ENCODE measurements at places on chromosomes 1 and 21.
A peak's percentile ranks its signal among the peaks of the same experiment; 100 is the strongest.

DNA sequence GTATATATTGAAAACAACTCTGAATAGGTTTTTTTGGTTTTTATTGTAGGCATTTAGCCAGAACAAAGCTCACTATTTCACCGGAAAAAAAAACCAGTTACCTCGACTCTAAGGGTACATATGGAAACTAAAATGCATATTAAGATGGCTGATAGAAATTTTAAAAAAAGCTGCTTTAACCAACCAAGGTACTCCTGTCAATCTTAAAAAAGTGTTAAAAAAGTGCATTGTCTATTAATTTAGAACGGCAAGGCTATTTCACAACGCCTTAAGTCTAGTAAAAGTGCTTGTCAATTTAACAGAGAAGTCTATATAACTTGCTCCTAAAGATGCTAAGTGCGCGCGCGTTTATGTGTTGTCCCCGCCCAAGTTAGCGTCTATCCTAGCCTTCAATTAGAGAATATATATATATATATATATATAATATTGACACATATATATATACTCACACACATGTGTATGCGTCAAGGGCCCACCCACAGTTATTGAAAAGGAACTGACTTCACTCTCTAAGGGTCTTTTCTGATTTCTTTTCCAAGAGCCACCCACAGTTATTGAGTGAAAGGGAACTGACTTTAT is 934 bp downstream of the ASPM start:
- DNase-seq, result no peak

DNA sequence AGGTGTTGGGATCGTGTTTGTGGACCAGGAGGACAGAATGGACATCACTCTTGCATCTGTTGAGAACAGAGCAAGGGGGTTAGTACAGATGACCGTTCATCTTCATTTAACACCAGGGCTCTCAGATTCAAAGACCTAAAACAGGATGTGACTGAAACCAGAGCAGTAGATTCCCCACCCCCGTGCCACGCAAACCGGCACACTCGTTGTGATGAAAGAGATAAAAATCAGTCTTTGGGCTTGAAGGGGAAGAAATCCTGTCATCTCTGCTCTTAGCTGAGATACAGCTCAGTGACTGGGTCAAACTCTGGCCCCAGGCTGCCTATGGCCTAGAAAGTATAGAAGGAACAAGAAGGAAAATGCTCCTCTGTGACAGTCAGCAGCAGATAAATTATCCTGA is 146.2 kb upstream of the KRTAP19-8 start:
- peak; percentile 72 for DNase-seq

DNA sequence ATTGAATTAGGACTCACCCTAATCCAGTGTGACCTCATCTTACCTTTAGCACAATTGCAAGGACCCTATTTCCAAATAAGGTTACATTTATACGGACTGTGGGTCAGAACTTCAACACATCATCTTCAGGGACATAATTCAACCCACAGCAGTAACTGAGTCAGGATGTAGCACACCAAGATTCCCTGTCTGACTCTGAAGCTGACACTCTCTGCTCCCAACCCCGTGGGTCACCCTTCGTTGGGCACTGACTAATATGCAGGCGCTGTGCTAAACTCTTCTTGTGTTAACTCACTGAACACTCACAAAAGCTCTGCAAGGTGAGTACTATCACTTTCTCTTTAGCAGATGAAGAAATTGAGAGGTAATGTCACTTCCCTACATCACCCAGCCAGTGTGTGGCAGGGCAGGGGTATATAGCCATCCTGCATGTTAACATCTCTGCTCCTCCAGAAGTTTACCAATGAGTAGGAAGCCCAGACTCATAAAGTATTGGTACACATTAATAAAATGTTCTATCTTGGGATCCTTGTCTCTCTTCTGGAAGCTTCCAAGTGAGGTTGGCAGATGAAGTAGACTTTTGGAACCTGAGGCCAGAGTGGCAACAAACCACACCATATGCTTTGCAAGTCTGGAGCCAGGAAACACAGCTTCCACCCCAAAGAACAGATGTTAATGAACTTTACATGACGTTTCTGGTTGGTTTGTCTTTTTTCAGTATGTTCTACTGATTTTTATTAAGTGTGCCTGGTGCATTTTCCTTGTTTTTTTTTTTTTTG is 139.2 kb upstream of the KLHDC7A start:
- DNase-seq, result no peak

GRCh38 chr1:4128616-4129015 is 228.5 kb upstream of the C1orf174 start:
- no peak for DNase-seq

- no peak for DNase-seq
Measured at GRCh38 chr1:19164274-19165015, 45.6 kb downstream of the UBR4 start.

DNA sequence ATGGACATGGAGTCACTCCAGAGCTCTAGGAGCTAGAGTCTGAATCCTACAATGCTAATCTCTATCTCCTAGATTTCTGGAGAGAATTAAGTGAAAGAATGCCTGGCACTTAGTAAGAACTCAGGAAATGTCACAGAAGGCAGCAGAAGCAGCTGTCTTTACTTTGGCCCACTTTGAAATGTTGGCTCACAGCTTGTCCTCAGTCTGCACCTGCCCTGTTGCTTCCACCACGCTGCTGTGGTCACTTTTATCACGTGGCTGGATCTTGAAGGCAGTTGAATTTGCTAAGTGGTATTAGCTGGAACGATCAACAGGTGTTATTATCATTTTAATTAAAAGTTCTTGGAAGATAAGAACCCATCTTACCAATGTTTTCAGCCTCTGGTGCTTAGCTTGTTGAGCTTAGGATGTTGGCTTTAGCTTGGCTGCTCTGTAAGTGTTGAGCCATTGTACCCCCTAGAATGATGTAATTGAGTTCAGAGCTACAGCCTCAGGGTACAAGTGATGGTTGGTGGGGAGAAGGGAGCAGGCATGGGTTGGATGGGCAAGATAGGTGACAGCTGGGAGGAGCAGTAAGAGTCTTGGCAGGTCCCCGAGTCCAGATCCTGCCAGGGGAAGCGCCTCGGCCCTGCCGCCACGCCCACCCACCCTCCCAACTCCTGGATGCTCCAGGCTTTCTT is 41.9 kb upstream of the EPS8L3 start:
- DNase-seq, result no peak

DNA sequence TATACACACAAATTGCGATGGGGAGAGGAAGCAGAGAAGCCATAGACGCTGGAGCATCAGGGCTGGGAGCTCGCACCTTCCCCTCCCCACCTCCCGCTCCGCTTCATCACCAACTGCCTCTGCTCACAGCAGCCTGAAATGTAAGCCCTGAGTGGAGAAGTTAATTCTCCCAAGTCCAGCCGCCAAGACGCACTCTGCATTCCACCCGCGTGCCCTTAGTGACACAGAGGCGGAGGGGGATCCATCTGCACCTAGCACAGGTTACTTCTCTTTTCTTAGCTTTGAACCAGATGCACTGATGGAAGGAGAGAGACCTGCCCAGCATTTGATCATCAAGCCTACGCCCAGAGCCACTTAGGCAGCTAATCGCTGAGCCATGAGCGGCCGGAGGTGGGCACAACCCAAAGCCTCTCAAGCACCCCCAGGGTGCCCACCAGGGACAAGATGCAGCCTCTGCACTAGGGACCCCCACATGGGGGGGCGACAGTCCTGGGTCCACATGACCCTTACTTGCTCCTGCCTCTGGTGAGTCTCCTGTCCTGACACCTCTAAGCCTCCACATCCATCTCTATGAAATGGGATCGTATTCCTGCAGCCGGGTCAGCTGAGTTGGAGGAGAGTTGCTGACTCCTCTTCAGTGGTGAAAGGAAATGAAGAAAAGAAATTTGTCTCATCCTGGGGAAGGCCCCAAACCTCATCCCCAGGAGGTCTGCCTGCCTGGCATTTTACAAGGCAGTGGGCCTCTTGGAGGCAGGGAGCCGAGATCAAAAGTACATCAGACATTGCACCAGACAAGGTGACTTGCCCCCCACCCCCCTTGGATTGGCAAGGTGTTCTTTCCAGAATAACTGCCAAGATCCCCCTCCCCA is 316.2 kb downstream of the MATN1 start:
- DNase-seq, result no peak

- DNase-seq, result no peak
Measured at GRCh38 chr1:159207774-159208173, 3.1 kb downstream of the ACKR1 start.

GRCh38 chr1:186016856-186017255 is 282.7 kb downstream of the HMCN1 start:
- DNase-seq, result no peak

GRCh38 chr1:208024406-208024805 is 113.5 kb upstream of the CD34 start:
- DNase-seq, result no peak

DNA sequence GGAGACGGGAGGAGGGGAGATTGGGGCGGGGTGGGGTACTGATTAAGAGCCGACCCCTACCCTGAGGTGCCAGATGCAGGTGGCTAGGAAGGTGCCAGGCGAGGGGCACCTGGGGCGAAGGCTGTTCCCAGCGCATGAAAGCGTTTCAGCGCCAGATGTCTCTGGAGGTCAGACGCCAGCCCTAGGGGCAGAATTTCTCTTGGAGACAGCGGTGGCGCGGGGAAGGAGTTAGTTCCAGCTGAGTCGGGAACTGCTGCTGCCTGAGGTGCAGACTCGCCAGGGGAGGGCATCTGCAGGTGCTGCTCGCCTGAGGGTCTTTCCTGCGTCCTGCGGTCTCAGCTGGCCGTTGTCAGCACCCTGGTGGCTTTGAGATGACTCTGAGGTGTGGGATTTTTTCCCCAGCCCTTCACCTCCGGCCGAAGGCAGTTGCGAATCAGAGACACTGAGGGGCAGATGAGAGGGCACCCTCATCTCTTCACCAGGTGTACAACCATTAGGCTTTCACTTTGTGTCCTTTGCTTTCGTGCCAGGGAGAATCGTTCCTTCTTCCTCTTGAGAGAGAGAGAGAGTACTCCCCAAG is 539 bp downstream of the CGN start:
- DNase-seq, result no peak

DNA sequence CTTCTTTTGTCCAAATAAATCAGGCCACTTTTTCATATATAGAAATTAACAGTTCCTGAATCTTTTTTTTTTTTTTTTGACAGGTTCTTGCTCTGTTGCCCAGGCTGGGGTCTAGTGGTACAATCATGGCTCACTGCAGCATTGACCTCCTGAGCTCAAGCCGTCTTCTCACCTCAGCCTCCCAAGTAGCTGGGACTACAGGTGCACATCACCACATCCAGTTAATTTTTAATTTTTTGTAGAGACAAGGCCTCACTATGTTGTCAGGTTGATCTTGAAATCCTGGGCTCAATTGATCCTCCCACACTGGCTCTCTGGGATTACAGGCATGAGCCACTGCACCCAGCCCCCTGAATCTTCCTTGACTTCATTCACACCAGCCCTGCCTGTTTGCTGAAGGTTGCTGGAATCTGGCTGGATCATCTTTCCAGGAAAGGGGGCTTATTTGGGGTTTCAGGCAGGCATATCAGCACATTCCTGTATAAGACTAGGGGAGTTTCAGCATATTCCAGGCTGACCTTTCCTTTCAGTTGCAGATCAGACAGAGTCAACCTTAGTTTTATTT is 78.2 kb upstream of the ARHGAP29 start:
- no peak for DNase-seq

- DNase-seq, result no peak
Measured at GRCh38 chr1:113901191-113901590, 3.4 kb downstream of the AP4B1 start.

GRCh38 chr1:161227196-161227871 is 1.5 kb downstream of the TOMM40L start:
- peak; percentile 81 for DNase-seq

- no peak for DNase-seq
Measured at GRCh38 chr1:204821924-204822323, 48.7 kb upstream of the NFASC start.
